Activated CD4-positive, alpha-beta T cell treated with anti-CD3 and anti-CD28 coated beads, Interleukin-2, amount 50 U/mL, for 4 hours (primary cell): ENCODE measurements at places on chromosomes 1 and 21.

- no peak for DNase-seq
Observed at GRCh38 chr1:31152181-31152795, 86.8 kb upstream of the PUM1 start.

DNA sequence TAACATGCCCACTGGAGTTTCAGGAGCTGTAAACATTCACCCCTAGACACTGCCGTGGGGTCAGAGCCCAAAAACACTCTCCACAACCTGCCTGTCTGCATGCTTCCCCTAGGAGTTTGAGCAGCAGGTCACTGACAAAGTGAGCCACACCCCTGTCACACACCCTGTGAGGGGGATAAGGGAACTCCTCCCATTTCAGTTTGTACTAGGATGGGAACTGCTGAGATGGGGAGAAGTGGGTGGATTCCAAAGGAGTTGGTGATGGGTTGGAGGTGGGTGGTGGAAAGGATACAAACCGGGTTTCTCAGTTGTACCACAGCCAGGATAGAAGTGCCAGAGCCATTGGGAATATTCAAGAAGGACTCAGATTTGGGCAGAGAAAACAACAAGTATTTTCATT is 140.2 kb downstream of the MIS18A start:
- DNase-seq, result no peak

DNA sequence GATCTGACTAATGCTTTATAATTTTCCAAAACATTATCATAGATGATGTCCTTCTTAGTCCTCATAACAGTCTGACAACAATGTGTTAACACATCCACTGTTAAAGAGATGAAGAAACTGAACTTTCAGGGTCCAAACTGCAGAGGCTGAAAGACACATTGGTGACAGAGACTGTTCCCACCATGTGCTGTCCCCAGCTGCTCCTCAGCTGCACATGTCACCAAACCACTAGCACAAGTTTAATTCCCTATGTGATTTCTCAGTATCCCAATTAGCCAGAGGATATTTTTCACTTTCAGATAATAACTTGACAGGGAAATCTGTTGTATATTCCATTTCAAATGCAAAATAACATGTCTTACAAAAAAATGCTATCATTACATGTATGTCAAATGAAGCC is 24.6 kb downstream of the LAMC2 start:
- no peak for DNase-seq

DNA sequence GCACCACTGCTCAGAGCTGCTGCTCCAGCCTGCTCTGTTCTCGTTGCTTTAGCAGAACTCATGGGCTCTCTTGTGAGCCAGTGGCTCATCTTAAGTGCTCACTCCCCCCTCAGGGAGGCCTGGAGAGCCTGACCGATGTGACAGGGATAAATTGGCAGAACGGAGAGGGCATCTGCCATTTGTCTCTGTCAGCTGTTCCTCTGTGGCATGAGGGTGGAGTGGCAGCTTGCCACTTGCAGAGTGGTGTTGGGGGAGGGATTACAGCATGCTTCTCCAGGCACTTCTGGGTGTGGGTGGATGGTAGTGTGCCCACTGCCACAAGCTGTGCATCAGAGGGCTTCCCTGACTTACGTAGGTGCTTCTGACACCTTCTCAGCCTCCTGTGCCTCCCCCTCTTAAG is 229.5 kb downstream of the PAPPA2 start:
- no peak for DNase-seq

DNA sequence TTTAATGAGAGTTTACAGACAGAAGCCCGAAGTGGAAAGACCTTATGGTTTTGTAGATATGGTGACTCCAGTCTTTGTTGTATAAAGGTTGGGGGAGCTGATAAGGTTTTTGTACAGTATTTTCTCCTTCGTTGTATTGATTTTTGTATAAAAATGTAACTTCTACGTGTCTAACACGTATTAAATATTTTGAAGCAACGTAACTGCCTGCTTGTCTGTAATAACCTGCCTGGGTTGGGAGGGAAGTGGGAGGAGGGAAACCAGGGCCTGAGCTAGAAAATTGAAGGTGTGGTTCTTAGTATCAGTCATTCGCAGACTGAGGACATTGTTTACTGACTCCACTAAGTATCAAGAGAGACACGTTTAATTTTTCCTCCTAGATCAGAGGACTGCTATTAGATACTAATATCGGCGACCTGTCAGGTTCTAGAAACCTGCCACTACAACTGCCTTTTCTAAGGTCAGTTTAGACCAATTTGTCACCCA is 2.2 kb downstream of the IER5 start:
- DNase-seq, result peak; percentile 27

GRCh38 chr1:52601991-52602855 is at the start of gene GPX7:
GPX7 (plus strand) TSS chr1:52602371; CDS start chr1:52602410, 39 bp downstream.
- peak; percentile 43 for DNase-seq
